ENCODE measurements at places on chromosomes 13 and 19.

DNA sequence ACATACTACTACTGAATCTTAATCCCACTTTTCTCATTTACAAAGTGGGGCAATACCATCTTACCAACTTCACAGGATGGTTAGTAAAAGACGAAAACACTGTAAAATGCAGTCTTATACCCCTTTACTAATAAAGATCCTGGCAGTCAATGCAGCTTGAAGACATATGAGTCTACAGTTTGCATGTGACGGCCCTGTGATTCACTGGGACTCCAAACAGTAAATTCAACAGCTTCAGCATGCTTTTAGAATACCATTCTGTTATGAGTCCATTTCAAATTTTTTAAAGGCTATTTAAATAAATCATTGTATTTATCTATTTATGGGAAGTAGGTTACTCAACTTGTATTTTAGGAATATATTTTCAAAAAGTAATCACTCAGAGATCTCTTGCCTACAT lies 629.1 kb downstream of the LIG4 start:
- no peak for DNase-seq

DNA sequence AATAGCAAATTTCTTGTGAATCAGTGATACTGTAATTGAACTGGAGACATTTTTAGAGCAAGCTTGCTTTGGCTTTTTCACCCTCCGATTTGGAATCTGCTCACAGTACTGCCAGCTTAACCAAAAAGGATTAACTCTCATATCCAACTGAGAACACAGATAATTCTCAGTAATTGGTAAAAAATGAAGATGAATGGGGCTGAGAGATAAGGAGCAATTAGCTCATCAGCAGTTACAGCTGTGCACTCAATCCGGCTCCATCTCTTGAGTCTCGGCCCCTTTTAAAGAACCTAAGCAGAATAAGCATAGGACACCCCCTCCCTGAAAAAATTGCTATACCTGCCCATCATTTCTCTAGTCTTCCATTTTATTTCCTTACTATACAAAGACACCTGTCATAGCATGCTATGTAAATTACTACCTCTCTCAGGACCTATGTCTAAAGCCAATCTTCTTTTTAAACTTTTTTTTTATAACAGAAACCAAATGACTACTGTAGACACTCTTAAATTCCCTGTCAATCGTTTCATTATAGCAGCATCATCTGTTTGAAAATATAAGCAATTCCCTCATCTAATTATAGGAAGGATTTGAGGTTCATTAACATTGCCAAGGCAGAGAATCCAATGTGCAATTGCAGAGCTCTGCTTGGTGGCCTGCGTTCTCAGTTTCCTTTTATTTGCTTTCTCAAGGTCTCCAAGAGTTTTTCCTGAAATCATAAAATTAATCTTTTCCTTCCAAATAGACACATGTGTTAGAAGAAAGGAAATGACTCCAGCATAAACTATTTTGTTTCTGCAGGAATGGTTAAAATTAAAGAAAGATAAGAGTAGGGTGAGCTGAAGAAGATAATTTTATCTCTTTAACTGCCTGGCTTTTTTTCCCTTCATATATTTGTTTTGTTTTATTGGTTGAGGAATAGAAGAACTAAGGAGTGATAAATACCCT lies 242.1 kb downstream of the DACH1 start:
- DNase-seq: no peak

- peak; percentile 36 for DNase-seq
Observed at GRCh38 chr19:49327878-49328544, 3.0 kb upstream of the SLC6A16 start.

DNA sequence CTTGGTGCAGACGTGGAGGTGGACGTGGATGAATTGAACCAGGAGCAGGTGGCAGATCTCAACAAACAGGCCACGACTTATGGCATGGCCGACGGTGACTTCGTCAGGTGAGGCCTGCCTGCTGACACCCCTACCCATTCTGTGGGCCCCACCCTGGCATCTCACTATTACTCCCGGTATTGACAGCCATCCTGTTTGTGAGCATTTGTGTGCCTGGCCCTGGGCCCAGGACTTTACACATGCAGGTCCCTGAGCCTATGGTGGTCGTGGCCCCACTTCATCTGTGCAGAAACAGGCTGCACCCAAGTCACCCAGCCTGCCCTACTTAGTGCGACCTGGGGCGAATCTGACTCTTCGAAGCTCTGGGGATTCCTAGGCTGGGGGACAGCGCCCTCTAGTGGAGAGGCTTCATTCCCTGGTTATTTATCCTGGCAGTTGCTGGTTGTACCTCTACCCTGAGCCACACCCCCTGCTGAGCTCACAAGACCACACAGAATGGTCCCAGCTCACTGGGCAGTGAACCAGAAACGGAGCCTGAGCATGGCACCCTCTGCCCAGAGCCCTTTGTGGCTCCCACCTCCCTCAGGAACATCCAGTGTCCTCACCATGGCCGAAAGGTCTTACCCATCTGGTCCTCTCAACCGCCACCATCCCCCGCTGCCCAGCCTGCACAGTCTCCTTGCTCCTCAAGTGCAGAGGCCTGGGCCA lies 16.9 kb downstream of the ZNF296 start:
- peak; percentile 72 for DNase-seq

GRCh38 chr13:105979131-105980011 lies 556.1 kb downstream of the EFNB2 start:
- no peak for DNase-seq

- DNase-seq: no peak
Observed at GRCh38 chr13:101639711-101640110, 187.2 kb downstream of the ITGBL1 start.

DNA sequence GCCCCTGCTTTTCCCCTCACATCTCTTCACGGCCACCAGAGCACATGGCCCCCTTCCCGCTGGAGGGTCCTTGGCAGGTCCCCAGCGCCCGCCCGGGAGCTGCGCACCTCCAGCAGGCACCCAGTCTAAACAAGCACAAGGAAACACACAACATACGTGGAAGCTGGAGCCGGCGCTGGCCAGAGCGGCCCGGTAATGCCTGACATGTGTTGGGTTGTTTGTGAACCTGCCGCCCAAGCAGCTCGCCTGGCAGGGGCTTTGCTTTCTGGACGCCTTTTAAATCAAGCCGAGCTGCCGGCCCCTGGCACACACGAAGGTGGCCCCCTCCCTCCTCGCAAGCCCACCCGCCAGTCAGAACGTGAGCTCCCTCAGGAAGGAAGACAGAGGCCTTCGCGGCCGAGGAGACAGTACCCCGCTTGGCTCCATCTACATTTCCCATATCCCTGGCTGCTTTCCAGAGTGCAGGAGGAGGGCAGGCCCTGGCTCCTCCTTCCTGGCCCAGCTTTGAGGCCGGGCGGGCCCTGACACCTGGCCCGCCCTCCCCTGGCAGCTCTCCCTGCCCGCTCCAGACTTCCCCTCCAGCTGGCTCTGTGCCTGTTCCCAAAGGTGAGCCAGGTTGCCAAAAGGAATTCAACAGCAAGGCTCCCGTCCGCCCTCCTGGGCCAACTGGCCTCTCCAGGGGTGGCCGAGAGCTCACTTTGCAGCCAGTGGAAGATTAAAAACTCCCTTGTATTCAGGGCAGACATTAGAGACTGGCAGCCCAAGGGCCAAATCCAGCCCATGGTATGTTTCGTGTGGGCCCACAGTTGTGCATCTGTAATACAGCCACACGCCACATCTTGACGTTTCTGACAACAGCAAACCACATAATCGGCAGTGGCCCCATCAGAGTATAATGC lies 28.7 kb downstream of the COMP start:
- no peak for DNase-seq

DNA sequence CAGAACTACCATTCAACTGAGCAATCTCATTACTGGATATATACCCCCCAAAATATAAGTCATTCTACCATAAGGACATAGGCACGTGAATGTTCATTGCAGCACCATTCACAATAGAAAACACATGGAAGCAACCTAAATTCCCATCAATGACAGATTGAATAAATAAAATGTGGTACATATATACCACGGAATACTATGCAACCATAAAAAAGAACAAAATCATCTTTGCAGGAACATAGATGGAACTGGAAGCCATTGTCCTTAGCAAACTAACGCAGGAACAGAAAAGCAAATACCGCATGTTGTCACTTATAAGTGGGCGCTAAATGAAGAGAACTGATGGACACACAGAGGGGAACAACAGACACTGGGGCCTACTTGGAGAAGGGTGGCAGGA lies 14.1 kb downstream of the RNF113B start:
- DNase-seq: no peak

DNA sequence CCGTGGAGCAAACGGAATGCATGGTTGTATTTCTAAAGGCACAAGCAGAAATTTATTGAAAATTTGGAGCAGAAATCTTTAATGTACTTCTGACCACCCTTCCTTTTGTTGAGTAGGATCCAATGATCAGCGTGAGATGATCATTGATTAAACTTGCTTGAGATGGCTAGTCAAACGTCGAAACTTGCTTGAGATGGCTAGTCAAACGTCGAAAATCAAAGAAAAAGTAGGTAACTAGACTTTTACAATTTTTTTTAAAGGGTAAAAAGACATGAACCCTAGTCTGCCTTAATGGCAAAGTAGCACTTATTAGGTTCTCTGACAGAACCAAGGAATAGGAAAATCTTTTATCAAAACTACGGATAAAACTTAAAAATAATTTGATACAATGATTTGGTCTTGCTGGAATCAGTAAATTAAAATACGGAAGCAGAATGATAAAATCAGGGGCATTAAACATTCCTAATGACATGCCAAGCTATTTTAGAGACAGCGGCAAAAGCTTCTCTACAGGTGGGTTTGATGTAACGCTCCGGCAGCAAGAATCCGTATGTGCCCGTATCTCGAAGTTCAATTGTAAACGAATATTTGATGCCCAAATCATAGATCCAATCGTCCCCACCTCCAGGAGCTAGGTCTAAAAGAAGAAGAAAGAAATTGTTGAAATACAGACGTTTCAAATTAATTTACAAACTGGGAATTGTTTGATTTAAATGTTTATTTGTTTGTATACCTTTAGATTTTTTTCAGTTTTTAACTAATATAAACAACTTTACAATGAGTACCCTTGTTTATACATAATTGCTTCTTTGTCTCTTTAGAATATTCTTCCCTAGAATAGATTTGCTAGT lies 841 bp upstream of the ZC3H13 start:
- no peak for DNase-seq

GRCh38 chr13:40787062-40787461 lies 2.3 kb upstream of the SLC25A15 start:
- DNase-seq: no peak

DNA sequence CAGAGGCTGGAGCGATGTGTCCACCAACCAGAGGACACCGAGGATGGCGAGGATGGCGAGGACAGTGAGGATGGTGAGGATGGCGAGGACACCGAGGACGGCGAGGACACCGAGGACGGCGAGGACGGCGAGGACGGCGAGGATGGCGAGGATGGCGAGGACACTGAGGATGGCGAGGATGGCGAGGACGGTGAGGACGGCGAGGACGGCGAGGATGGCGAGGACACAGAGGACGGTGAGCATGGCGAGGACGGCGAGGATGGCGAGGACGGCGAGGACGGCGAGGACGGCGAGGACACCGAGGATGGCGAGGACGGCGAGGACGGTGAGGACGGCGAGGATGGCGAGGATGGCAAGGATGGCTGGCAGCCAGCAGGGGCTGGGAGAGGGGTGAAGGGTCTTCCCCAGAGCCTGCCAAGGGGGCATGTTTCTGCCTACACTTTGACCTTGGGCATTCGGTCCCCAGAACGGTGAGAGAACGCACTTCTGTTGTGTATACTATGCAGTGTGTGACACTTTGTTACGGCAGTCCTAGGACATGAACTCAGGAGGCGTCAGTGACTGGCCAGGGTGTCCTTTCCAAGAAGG lies 44.4 kb upstream of the ATP11A start:
- DNase-seq: no peak

- no peak for DNase-seq
Observed at GRCh38 chr19:56829596-56829995, 10.9 kb downstream of the PEG3 start.

- DNase-seq: no peak
Observed at GRCh38 chr13:54337540-54337939, 1308.9 kb downstream of the OLFM4 start.

DNA sequence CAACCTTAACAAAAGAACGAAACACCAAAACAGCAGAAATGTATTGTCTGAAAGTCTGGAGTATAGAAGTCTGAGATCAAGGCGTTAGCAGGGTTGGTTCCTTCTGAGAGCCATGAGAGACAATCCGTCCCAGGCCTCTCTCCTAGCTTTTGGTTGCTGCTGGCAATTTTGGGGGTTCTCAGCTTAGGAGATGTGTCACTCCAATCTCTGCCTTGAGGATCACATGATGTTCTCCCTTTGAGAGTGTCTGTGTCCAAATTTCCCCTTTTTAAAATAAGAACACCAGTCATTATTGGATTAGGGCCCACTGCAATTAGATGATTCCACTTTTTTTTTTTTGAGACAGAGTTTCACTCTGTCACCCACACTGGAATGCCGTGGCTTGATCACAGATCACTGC lies 10.1 kb downstream of the KCNN1 start:
- DNase-seq: no peak

DNA sequence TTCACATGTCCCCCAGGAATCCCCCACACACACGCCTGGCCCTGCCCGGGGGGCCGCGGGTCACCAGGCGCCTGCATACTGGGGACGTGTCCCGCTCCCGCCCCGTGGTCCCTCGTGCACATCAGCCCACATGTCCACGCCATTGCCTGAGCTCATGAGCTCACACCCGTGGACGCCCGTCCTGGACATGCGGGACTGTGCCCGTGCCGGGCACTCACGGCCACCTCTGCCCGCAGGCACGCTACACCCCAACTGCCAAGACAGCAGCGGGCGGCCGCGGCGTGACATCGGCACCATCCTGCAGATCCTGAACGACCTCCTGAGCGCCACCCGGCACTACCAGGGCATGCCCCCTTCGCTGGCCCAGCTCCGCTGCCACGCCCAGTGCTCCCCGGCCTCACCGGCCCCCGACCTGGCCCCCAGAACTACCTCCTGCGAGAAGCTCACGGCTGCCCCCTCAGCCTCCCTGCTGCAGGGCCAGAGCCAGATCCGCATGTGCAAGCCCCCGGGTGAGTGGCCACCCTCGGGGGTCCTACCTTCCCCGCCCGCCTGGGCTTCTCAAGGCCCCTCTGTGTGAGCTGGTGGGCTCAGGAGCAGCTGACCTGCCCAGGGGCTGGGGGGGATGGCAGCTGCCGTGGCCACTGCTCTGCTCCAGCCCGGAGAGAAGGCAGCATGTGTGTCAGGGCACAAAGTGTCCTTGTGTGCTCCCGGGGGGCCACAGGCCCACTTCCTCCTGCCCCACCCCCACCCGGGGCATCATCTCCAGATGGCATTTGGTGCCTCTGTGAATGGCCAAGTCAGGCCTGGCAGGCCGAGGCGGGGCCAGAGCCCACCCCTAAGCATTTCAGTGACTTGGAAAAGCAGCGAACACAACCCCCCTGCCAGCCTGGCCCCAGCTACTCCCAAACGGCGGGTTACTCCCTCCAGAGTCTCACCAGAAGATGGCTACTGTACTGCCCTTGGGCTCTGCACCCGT lies 7.1 kb downstream of the MIDN start:
- DNase-seq: no peak

Measured in COLO829 (cell line).